ENCODE measurements at places on chromosomes 2 and 18.

DNA sequence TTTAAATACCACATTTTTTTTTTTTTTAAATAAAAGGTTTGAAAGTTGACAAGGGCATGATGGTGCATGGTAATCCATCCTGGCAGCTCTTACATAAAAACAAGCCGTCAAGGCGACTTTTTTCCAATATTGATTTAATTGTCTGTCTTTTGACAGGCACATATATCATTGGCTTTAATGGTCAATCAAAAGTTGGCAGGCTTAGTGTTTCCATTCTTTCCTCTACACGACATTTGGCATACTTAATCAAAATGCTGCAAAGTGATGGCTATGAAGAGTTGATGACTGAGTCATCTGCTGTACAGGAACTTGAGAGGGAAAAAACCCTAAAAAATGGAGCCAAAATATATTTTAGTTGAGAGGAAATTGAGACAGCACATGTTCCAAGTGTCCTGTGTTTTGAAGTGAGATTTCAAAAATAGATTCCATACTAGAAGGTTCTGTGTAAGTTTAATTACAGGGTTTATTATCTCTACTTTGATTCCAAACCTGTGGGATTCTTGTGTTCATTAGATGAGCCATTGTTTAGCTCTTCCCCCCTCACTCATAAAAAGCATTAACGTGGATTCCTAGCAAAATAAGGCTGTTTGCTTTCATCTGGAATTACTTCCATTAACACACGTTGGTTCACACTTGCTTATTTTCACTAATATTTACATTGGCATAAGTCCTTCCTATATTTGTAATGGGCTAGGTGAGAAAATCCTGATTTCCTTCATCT lies 3.2 kb downstream of the TSHZ1 start:
- no peak for DNase-seq

DNA sequence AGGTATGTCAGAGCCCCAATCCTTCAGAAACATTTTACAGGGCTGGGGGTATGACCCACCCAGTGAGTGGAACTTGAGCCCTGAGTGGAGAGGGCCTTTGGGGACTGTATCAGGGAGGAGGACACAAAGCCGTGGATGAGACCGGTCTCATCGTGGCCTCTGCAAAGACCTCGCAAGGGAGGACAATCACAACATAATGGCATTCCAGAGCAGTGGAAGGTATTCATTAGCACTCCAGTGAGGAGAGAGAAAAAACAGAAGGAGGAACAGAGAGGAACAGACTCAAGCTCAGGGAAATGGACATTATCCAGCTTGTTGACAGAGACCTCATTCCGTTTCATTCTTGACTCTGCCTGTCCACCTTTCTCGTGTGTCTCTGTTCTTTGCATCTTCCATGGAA lies 38.8 kb upstream of the CTAGE1 start:
- no peak for DNase-seq

DNA sequence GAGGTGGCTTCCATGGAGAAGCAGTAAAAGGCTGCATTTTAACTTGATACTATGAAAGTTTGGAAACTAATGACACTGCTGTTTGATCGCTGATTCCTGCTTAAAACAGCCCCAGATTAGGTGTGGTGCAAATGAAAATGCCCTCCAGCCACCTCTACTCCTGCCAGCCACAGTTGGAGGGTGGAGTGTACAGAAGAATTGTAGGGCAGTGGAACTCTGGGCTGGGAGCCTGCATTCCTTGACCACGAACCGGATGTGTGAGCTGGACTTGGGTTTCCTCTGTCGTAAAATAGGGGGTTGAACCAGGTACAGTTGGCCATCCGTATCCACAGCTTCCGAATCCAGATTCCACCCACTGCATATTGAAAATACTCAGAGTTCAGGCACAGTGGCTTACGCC lies 84.6 kb upstream of the RFX8 start:
- no peak for DNase-seq

DNA sequence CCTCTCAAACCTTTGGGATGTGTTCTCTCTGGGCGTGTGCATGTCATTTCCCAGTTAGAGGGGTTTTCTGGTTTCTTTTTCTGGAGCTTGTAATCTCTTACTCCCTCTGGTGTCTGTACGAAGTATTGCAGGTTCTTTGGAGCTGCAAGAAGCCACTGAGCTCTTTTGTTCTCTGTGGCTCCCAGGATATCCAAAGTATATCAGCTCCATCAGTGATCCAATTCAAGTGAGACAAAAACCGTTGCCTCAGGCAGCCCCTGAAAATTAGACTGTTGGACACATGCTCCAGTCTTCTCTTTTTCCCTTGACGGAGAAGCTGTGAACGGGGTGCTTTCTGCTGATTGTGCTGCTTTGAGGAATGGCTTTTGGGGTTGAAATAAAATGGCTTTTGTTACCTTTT lies 59.0 kb upstream of the LDLRAD4 start:
- no peak for DNase-seq

- DNase-seq = no peak
Observed at GRCh38 chr2:239098288-239098970, 250.5 kb downstream of the TWIST2 start.

- DNase-seq = no peak
Observed at GRCh38 chr2:233339427-233339826, 14.9 kb upstream of the DGKD start.

- DNase-seq = no peak
Observed at GRCh38 chr2:155391613-155392130, 693.2 kb downstream of the KCNJ3 start.

GRCh38 chr2:104654811-104655210 lies 199.1 kb upstream of the POU3F3 start:
- no peak for DNase-seq

DNA sequence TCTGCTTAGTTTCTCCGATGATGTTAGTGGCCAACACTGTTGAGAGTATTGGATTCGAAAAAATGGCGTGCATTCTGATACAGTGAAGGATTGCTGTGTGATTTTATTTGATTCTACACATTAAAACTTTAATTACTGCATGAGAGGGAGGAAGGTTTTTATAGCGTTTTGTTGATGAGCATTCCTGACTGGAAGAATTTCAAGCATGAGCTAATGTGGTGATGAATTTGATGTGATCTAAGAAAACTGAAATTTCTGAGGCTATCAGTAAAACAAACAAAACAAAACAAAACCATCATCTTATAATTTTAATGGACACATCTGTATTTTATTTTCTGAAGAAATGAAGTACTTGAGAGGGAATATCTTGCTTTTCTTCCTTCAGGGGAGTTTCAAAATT lies 59.6 kb downstream of the ITGB6 start:
- no peak for DNase-seq

- DNase-seq = no peak
Observed at GRCh38 chr2:170276056-170276455, 98.1 kb downstream of the MYO3B start.

DNA sequence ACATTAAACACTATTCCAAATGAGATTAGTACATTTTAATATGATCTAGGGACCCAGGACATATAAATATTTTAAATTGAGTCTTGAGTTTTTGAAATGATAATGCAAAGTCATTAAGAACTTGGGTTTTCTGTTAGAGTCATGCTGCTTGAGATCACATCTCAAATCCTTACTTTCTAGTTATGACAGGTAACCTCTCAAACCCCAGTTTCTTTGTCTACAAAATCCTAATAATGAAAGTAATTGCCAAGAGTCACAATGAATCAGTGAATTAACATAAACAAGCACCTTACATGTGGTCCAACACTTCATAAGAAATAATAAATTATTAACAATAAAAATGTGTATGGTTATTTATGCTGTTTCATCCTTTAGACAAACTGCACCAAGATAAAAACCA lies 607.6 kb downstream of the LRP1B start:
- DNase-seq = no peak

GRCh38 chr2:200812122-200813022 lies 662 bp downstream of the BZW1 start:
- peak; percentile 34 for DNase-seq

DNA sequence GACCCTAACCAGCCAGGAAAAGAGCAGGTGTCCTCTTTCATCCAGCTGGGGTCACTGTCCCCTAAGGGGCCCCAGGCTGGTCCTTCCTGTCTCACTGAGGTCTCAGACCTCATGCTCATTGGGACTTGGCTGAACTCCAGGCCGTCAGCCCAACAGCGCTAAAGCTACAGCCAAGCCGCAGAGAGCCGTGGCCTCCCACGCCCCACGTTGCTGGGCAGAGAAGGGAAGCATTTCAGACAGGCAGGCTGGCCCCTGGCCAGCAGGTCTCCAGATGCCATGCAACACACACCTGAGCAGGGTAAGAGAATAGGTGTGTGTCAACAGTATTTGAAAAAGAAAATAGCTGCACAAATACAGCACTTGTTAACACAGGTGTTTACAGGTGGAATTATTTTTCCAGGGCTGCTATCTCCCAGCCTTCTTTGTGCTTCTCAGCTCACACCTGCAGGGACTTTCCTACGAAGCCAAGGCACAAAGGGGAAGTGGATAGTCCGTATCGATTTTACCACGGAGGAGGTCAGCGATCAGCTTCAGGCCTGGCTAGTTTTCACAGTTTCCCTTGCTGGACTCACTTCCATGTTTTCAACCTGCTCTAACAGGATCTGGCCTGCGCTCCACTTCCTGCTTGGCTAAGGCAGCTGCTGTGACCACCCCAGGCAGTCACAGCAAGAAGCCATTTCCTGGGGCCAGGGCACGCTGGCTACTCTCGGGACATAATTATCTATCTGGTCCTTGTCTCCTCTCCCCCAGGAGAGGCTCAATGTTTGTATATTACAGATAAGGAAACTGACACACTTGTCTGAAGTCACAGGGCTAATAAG lies 156.1 kb upstream of the ID2 start:
- peak; percentile 71 for DNase-seq

DNA sequence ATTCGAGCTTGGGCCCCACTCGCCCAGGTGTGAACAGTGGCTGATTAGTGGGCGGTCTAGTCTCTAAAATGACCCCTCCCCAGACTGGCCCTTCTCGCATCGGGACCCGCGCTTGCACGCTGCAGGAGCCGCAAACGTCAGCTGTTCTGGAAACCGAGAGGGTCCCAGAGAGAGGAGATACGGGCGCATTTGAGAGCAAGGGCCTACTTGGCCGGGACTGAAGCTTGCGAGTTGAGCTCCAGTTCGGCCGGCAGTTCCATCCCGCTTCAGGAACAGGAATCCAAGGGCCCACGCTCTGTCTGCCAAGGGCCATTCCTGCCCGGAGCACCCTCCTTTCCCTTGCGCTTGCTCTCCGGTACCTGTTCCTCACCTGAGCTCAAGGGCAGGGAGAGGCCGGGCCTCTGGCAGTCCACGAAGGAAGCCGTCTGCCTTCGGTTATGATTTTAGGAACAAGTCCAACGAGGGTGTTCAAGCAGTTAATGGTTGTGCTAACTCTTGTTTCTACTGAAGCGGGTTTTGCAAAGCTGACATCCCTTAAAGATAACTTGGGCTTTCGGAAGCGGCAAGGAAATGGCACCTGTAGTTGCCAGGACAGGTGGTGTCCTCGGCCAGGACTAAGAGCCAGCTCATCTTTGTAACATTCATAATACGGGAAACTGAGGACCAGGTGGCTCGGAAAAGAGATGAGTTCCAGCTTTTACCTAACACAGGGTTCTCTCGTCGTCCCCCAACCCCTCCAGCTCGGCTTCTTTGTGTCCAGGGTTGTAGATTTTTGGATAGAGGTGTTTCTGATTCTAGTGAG lies 3.9 kb upstream of the DLX1 start:
- no peak for DNase-seq

DNA sequence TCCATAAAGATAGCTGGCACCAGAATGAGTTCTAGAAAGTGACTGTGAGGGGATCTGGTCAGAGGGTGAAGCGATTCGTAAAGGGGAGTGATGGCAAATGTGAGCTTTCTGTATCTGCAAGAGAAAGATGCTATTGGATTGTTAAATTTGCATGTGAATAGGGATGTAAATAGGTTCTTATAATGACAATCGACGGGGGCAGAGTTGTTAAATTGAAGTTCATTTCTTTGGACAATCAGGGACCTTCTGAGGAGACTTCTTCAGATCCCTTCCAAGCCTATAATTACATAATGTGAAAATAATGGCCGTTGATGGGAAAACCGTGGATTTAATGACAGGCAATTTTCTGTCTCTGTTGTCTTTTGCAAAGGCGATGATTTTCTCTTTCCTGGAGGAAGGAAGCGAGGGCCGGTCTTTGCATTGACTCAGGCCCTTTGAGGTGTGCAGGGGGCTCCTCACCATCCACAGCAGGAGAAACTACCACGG lies 52.2 kb upstream of the TMEM18 start:
- no peak for DNase-seq

DNA sequence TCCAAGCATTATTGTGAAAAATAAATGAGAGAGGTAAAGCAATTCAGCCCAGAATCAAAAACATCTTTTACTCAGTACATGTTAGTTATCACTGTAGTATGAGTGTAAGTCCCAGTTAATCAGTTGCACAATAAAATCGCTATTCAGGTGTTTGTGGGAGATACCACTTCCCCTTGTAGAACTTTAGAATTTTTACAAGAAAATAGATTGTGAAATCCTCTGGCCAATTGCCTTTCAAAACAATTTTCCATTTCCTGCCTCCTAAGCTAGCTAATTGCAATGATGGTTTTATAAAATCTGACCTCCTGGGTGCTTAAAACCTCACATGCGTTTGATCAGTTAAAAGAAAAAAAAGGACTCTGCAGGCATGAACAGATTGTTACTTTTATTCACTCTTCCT lies 332.5 kb downstream of the PID1 start:
- no peak for DNase-seq

DNA sequence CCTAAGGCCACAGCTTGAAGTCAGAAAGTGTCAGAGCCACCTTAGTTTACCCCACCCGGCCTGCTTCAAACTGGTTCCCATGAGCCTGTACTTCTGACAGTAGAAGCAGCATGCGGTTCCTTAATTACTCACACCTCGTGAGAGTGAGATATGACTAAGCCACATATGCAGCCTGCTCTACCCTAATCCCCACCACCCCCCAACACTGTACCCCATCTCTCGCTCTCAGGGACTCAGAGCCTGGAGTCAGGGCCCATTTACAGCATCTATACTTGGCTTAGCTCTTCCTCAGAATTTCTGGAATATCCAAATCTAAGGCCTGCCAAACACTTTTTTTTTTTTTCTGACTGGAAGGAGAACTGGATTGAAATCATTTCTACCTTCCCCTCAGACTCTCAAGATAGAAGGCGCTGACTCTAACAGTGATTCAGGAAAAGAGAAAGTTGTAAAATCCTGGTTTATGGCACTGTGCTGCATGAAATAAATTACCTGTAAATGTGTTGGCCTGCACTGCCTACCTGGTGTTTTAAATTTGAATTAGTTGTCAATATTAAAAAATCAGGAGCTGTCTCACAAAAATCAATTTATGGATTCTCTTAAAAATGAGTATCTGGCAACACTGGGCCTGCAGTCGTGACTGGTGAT lies 360.0 kb downstream of the RND3 start:
- no peak for DNase-seq

DNA sequence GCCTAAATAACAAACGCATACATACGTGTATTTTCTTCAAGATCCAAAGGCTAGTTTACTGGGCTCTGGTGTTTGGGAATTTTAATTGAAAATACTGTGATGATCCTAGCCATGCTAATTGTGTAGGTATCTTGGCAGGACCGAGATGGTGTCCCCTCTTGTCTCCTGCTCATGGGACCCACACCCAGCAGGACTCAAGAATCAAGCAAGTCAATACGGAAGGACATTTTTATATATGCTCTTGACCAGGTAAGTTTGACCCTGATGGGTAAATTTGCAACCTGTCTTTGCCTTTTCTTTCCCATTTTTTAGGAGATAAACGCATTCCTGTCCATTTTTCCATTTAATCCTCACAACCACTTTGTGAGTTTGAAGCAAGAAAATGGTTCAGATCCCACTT lies 111.8 kb upstream of the MYCN start:
- DNase-seq = no peak

Measured in left renal pelvis (tissue), 4 donors.